ENCODE measurements at places on chromosomes 1 and 21.

DNA sequence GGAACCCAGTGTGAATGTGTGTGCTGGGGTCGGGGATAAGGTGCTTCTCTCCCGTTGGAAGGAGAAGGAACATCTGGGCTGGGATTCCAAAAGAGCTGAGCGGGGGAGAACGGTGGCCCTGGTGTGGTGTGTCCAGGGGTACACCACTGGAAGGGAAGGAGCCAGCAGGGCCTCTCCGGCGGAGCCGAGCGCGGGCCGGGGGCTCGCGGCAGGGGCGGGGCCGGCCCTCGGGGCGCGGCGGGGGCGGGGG, 231 bp upstream of the RPS6KA1 start:
- DNase-seq = no peak

DNA sequence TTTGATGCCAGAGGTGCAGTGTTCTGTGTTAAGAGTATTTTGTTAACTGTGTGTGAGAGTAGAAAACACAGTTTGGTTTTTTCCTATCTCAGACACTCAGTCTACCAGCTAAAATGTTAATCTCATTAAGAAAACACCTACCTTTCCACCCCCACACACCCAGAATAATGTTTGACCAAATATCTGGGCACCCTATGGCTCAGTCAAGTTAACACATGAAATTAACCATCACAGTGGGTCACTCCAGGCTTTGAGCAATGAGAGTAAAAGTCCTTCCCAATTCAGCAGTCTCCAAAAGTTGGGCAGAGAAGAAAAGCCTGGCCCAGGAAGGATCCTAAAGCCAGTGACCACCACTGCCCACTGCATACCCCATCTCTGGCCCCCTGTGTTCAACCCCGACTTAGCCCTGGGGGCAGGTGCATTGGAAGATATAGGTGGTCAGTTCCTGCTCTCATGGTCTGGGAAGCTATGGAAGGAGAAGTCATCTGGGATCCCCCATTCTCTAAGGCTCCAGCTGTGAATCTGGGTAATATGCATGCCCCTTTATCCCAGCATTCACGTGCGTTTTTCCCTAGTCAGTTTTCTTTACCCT, 50.2 kb upstream of the CSF3R start:
- DNase-seq = no peak

- DNase-seq = no peak
Observed at GRCh38 chr1:84753516-84754385, 63.5 kb upstream of the SSX2IP start.

DNA sequence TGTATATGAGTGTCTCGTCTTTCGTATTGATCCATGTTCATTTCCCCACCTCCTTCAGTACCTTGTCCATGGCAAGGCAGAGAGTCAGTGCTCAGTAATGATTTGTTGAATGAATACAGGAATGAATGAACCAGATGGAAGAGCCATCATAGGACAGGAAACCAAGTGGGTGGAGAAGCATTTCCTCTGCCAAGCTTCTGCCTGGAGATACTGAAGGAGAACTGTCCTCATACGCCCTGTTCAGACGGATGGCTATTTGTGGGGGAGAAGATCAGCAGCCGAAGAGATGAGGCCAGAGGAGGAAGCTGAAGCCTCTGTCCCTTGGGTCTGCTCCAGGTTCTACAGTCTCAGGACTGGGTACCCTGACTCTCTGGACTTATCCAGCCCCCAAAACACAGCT, 5.8 kb downstream of the FAM43B start:
- DNase-seq = no peak

GRCh38 chr1:7620196-7620595, 150.9 kb upstream of the VAMP3 start:
- DNase-seq = no peak

- DNase-seq = no peak
Observed at GRCh38 chr1:147539122-147539575, 2.2 kb upstream of the BCL9 start.

DNA sequence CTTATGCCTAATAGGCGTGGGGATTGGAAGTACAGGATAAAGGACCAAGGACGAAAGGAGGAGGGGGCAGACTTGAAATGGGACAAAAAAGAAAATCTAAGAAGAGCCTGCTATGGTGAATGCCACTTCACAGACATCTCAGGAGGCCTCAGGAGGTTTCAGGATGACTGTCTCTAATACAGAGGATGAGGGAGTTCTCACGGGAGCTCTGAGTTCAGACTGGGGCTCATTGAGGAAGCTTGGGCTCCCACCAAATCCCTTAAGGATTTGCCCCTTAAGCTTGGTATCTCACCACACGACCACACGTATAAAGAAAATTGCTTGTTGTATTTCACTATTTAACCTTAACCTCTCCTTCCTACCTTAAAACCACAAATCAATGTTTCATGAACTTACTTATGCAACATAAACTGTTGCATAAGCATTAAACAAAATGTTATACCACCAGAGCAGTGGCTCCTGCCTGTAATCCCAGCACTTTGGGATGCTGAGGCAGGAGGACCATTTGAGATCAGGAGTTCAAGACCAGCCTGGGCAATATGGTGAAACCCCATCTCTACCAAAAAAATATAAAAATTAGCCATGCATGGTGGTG, 12.4 kb downstream of the SLC30A1 start:
- no peak for DNase-seq

DNA sequence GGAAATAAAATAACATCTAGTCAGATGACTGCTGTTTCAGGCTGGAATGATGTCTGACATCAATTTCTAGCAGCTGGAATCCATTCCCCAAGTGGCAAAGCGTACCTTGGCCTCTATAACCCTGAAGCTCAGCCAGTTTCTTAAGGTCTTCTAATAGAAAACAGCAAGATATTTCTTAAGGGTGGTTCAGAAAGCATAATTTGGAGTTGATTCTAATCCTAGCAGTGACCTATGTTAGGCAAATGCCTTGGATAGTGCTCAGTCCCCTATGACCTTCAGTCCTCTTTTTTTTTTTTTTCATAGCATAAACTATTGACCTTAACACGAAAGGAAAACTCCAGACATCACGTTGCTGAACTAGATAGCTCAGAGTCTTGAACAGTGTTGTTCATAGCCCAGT, 56.5 kb downstream of the LAMC2 start:
- no peak for DNase-seq

DNA sequence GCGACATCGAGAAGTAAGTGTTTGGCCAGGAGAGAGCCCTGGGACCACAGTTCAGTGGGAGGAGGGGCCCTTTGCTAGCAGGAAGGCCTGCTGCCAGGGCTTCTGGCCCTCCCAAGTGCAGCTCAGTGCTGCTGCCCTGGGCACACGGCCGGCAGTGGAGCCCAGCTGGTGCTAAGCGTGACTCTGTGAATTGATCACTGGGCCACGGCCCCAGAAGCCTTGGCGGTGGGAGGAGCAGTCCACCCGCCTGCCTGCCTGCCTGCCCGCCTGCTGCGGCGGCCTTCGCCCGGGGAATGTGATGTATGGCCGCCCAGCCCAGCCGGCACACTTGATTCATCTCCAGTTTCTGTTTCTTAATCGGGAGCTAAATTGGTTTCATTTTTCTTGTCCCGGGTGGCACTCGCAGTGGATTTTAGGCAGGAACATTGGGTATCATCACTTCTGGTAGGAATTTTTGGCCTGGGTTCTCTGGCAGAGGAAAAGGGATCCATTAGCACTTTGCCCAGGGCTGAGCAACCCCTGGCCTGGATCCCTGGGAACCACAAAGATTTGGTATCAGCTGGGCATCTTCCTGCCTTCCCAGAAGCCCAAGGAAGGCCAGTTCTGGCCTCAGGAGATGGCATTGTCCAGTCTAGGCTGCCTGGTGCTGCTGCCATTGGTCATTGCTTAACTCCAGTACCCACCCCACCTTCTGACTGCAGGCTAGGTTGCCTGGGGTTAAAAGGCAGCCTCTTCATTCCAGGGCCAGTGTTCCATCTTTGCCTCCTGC, 28.6 kb downstream of the TMEM53 start:
- DNase-seq = no peak

- DNase-seq = no peak
Observed at GRCh38 chr1:20174937-20175666, 10.8 kb upstream of the UBXN10 start.

GRCh38 chr21:25491267-25491666, 116.0 kb downstream of the MRPL39 start:
- DNase-seq = no peak

DNA sequence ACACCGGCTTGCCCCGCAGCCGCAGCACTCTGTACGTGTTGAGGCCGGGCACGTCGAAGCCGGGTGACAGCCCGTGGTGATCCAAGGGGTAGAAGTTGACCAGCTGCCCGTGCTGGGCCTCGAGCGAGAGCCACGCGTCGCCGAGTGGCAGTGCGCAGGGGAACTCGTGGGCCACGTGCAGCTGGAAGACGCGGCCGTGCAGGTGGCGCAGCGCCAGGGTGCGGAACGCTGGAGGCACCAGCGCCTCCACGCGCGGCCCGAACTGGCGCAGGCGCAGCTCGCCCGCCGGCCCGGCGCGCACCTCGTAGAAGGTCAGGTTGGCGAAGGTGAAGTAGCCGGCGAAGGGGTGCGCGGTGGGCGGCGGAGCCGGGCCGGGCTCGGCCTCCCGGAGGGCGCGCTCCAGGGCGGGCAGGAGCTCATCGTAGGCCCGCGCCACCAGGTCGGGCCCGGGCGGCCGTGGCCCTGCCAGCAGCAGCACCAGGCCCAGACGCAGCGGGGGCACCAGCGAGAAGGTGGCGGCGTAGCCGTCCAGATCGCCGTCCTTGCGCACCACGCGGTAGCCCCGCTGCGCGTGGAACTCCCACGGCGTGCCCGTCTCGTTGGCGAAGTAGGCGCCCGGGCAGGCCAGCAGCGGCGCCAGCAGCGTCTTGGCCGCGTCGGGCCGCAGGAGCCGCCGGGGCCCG, 19.5 kb downstream of the LACTBL1 start:
- DNase-seq = no peak

- DNase-seq = no peak
Observed at GRCh38 chr1:40582116-40582515, 50.7 kb downstream of the ZNF684 start.

- no peak for DNase-seq
Observed at GRCh38 chr1:226195144-226195543, 8.6 kb upstream of the ACBD3 start.

GRCh38 chr1:244239261-244239770, 188.2 kb downstream of the ZBTB18 start:
- DNase-seq = peak; percentile 86

- no peak for DNase-seq
Observed at GRCh38 chr1:245288796-245289195, 134.0 kb downstream of the KIF26B start.

GRCh38 chr1:68426594-68426993, 23.2 kb downstream of the RPE65 start:
- no peak for DNase-seq

GRCh38 chr1:244221991-244222390, 170.9 kb downstream of the ZBTB18 start:
- no peak for DNase-seq

DNA sequence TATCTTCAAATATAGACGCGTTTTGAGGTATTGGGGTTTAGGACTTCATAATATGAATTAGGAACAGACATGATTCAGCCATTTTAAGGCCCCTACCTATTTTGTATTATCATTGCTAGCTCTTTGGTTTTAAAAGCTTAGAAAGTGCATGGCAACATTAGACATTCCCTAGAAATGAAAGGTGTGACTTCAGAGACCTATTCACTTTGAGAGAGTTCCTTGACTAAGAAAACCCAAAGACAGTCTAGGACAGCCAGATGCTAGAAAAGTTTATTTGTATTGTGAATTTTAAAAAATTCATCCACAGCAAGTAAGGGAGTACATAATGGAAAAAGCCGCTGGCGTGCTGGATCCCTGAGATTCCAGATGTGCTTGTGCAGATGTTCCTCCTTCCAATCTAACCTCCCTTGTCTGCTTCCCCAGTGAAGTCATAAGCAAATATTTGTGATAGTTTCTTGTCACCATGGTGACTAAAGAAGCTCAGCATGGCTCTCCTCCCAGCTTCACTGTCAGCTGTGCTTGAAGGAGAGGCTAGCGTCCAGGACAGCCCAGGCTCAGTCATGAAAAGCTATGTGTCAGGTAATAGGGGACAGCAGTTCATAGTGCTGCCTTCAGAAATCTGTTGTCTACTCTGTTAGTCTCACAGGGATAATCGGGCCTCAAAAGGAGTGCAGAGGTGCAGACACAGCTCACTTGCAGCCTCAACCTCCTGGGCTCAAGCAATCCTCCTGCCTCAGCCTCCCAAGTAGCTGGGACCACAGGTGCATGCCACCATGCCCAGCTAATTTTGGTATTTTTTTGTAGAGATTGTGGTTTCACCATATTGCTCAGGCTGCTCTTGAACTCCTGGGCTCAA, 34.8 kb downstream of the KPNA6 start:
- no peak for DNase-seq

- no peak for DNase-seq
Observed at GRCh38 chr1:27377760-27378495, 3.3 kb upstream of the FCN3 start.

GRCh38 chr1:184039126-184039525, 1.6 kb upstream of the COLGALT2 start:
- no peak for DNase-seq

- no peak for DNase-seq
Observed at GRCh38 chr21:25457411-25457810, 149.9 kb downstream of the MRPL39 start.

DNA sequence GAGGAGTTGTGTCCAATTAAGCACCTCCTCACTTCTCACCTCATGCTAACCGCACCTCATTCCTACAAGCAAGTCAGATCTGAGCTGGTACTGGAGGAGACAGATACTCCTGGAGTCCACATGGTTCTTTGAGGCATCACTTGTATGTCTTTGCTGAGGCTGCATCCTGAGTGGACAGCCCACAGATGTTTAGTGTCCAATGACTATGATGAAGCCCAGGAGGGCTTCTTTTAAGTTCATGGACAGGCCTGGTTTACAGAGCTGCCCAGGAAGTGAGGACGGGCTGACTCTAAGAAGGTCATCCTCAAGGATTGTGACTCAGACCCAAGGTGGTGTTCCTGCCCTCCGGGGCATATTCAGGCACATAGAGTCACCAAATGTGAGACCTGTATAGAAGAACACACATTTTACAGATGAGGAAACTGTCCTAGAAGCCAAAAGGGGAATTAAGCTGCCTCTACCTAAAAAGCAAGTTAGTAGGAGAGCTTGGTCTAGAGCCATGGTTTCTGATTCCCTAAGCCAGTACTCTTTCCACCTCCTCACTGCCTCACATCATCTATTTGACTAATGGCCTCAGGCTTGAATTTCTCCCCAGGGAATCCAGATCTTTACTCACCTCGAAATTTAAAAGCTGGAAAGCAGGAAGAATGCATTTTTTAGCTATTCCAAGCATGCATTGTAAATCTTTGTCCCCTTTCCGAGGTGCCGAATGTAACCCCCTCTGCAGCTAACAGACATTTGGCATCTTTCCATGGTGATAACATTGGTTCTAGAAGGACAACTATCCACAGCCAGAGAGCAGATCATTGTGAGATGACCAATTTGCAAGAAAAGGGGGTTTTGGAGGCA, 228.1 kb downstream of the OMA1 start:
- DNase-seq = no peak

DNA sequence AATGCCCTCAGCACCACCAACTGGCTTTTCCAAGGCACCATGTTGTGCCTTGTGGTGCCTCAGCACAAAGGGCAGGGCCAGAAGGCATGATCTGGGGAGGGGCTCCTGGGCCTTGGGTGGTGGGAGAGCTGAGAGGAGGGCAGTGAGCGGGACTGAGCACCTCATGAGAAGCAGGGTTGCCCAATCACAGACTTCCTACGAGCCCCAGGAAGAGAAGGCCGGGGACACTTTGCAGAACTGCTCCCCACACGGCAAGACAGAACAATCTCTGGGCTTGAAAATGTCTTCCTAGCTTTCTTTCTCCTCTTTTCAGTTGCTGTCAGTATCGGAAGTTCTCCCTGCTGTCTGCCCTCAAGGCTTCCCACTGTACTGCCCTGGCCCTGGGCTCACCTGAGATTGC, 6.8 kb downstream of the KCNJ10 start:
- no peak for DNase-seq
